ENCODE measurements at places on chromosomes 3 and 15. TPM values are rescaled to one million over a fixed set of nuclear protein-coding genes. Genes with fewer than 3 reads are reported as not detected.

ACKR4 gene
- 2.7 TPM for total RNA-seq

- no peaks in the 10 kb centered on the region for H3K27me3 ChIP-seq
- no peak overlapping the region for H3K4me3 ChIP-seq
- H3K36me3 ChIP-seq, result peaks cover 5% of the 10 kb centered on the region
- H3K4me1 ChIP-seq, result no peaks in the 10 kb centered on the region
- no peak for DNase-seq
Observed at GRCh38 chr15:76791511-76791910, 113.6 kb downstream of the SCAPER start.

TNNC1 gene
- 31.3 TPM for total RNA-seq

OXSR1 gene
- 28.8 TPM for total RNA-seq

GNB4 gene
- total RNA-seq, result 56.2 TPM

DNA sequence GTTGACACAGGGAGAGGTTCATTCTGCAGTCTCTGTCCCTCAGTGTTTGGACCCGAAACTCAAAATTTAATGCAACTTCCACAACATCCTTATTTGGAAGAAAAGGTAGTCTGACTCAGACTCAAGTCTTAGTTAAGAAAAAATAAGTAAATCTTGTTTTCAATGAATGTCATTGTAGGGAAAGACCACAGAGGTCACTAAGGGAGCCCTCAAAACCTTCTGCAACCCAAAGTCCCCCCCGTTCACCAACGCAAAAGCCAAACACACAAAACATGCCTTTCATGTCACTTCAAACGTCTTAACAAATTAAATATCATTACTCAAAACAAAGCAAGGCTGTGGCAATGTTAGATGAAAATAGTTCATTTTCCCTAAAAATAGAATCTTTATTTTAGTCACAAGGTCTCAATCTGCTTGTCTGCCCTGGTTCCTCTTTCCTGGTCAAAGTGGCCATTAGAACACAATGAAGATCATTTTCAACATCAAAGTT, 20.9 kb upstream of the SSUH2 start:
- no peak overlapping the region for H3K27ac ChIP-seq
- no peaks in the 10 kb centered on the region for H3K36me3 ChIP-seq
- no peak overlapping the region for H3K4me3 ChIP-seq

FBXO40 gene
- total RNA-seq, result 0.06 TPM

DNA sequence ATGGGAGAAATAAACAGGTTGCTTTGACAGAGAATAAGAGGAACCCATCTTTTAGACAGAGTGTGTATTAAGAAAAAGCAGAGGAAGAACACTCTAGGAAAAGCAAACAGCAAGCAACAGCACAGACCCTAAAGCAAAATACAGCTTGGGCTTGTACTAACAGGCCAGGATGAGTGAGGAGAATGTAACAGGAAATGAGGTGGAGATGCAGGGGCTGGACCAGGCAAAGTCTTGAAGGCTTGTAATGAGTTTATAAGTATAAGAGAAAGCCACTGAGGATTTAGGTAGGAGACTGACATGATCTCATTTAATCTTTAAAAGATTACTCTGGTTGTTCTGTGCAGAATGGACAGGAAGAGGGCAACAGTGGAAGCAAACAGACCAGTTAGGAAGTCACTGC, 4.9 kb downstream of the UBR1 start:
- H3K27ac ChIP-seq, result no peak overlapping the region
- no peaks in the 10 kb centered on the region for H3K4me1 ChIP-seq
- peaks cover 3% of the 10 kb centered on the region for H3K36me3 ChIP-seq

DNA sequence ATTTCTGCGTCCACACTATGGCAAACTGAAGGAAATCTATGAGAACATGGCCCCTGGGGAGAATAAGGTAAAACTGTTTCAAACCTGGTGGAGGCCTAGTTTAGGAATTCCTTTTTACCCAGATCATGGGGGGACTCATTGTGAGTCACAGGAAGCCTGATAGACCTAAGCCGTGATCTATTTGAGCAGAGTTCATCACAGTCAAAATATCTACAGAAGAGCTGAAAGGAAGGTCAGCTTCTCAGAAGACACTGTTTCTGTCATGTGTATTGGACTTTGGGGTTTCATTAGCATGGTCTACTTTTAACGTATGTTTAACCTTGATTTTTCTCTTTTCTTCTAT, 1.3 kb downstream of the PSMD2 start:
- H3K27ac ChIP-seq, result no peak overlapping the region
- no peak overlapping the region for H3K4me3 ChIP-seq
- DNase-seq, result no peak
- no peaks in the 10 kb centered on the region for H3K4me1 ChIP-seq

RTP1 gene
- total RNA-seq, result not detected

ALG1L2 gene
- total RNA-seq, result 0.80 TPM

CISH gene
- 42.9 TPM for total RNA-seq

- H3K4me1 ChIP-seq, result no peaks in the 10 kb centered on the region
- H3K36me3 ChIP-seq, result no peaks in the 10 kb centered on the region
- no peak for DNase-seq
- H3K27ac ChIP-seq, result no peak overlapping the region
Observed at GRCh38 chr3:117871934-117872333, 1162.4 kb downstream of the TUSC7 start.

DNA sequence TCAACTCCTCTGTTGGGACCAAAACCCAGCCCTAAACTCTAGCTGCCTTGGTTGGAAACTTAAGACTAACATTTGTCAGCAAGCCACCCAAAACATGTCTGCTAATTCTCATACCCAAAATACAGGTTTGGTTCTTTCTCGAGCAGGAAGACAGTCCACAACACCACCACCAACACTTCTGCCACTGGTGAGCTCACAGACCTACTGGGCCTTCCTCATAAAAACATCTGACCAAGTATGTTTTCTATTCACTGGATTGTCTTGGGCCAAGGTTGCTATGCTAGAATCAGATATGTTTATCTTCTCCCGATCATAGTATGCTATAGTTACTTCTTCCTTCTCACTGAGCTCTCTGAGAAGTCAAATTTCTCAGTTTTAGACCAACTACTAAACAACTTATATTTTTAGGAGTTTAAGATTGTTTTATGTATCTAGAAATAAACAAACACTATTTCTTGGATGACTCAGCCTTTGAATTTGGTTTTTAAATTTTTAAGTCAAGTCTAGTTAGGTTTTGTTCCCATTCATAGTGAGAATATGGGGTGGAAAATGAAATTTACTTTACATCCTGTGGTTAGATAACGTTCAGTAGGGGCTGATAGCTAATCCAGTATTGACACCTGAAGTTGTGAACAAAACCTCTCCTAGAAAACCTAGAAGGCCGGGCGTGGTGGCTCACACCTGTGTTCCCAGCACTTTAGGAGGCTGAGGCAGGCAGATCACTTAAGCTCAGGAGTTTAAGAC, 360.5 kb downstream of the RSL24D1 start:
- no peaks in the 10 kb centered on the region for H3K27me3 ChIP-seq
- H3K4me3 ChIP-seq, result no peak overlapping the region
- no peak for DNase-seq
- H3K36me3 ChIP-seq, result no peaks in the 10 kb centered on the region
- H3K4me1 ChIP-seq, result no peaks in the 10 kb centered on the region

- no peak overlapping the region for H3K27ac ChIP-seq
- no peaks in the 10 kb centered on the region for H3K36me3 ChIP-seq
- no peak overlapping the region for H3K4me3 ChIP-seq
- no peaks in the 10 kb centered on the region for H3K27me3 ChIP-seq
- no peak for DNase-seq
- peaks cover 5% of the 10 kb centered on the region for H3K4me1 ChIP-seq
Observed at GRCh38 chr3:9298236-9298635, 48.8 kb upstream of the SRGAP3 start.

KCNAB1 gene
- total RNA-seq, result 0.82 TPM

GRCh38 chr3:160478338-160478737, 28.8 kb upstream of the TRIM59 start:
- H3K36me3 ChIP-seq, result no peaks in the 10 kb centered on the region
- H3K27ac ChIP-seq, result no peak overlapping the region
- no peak for DNase-seq
- no peaks in the 10 kb centered on the region for H3K27me3 ChIP-seq
- no peaks in the 10 kb centered on the region for H3K4me1 ChIP-seq

CKMT1A gene
- 0.46 TPM for total RNA-seq

- no peak overlapping the region for H3K27ac ChIP-seq
- no peak overlapping the region for H3K4me3 ChIP-seq
- no peaks in the 10 kb centered on the region for H3K27me3 ChIP-seq
- H3K36me3 ChIP-seq, result no peaks in the 10 kb centered on the region
Observed at GRCh38 chr3:186247821-186248814, 113.9 kb downstream of the DGKG start.

GRCh38 chr3:142095841-142096240, 53.5 kb downstream of the TFDP2 start:
- no peak for DNase-seq
- H3K36me3 ChIP-seq, result no peaks in the 10 kb centered on the region
- no peak overlapping the region for H3K27ac ChIP-seq
- H3K27me3 ChIP-seq, result no peaks in the 10 kb centered on the region

GRCh38 chr3:81913886-81914663, 152.6 kb upstream of the GBE1 start:
- H3K27me3 ChIP-seq, result no peaks in the 10 kb centered on the region
- H3K36me3 ChIP-seq, result no peaks in the 10 kb centered on the region
- H3K4me1 ChIP-seq, result no peaks in the 10 kb centered on the region
- H3K4me3 ChIP-seq, result no peak overlapping the region
- H3K27ac ChIP-seq, result no peak overlapping the region
- DNase-seq, result no peak

GRCh38 chr3:100761211-100761942, 52.1 kb downstream of the TFG start:
- no peaks in the 10 kb centered on the region for H3K27me3 ChIP-seq
- no peak overlapping the region for H3K27ac ChIP-seq
- peaks cover 8% of the 10 kb centered on the region for H3K4me1 ChIP-seq

DNA sequence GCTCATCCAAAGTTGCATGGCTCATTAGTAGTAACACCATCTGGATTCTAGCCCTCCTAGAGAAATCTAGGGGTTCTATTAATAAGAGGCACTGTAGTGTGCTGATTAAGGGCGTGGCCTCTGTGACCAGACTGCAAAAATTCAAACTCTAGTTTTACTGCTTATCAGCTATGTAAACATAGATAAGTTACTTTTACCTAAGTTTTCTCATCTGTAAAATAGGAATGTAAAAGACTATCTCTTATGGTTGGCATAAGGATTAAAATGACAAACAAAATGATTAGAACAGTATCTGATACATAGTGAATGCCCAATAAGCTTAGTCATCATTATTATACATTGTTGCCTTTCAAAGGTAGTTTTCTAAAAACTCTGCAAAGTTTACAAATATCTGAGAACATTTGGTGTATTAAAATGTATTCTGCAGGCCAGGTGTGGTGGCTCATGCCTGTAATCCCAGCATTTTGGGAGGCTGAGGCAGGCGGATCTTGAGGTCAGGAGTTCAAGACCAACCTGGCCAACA, 4.5 kb downstream of the PTX3 start:
- H3K4me3 ChIP-seq, result no peak overlapping the region
- H3K27ac ChIP-seq, result no peak overlapping the region
- no peaks in the 10 kb centered on the region for H3K27me3 ChIP-seq
- no peak for DNase-seq

GRCh38 chr3:53213276-53213675, 42.5 kb downstream of the TKT start:
- H3K4me1 ChIP-seq, result no peaks in the 10 kb centered on the region
- no peak overlapping the region for H3K4me3 ChIP-seq
- H3K36me3 ChIP-seq, result no peaks in the 10 kb centered on the region

GRCh38 chr3:39096775-39097174, 10.7 kb downstream of the GORASP1 start:
- DNase-seq, result no peak
- H3K4me3 ChIP-seq, result no peak overlapping the region
- H3K27ac ChIP-seq, result no peak overlapping the region
- peaks cover 26% of the 10 kb centered on the region for H3K36me3 ChIP-seq
- H3K4me1 ChIP-seq, result no peaks in the 10 kb centered on the region
- no peaks in the 10 kb centered on the region for H3K27me3 ChIP-seq

DNA sequence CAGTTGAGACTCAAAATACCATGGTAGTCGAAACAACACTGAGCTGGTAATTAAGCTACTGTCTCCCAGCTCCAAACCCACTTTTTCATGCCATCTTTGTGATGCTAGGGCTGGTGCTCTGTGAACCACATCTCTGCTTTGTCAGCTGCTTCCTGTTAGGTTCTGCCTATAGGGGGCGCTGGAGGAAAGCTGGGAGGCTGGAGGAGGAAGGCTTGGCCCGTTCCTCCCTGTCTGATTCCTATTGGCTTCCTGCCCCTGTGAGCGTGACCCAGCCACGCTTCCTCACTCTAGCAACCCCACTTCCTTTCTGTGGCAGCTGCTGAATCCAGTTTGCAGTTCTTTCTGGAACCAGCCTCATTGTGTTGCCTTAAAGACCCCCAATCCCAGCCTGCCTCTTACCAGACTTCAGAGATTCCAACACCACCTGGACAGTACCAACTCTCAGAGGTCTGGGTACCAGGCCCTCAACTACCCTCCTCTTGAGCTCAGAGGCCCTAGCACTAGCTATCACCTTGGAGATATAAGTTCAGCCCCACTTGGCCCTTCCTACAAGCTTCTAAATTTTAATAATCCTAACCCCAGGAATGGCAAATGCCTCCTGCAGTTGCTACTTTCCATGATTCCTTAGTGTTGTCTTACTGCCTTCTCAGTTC, 120.9 kb downstream of the ERC2 start:
- no peaks in the 10 kb centered on the region for H3K27me3 ChIP-seq
- DNase-seq, result peak; percentile 16
- H3K27ac ChIP-seq, result no peak overlapping the region

DNA sequence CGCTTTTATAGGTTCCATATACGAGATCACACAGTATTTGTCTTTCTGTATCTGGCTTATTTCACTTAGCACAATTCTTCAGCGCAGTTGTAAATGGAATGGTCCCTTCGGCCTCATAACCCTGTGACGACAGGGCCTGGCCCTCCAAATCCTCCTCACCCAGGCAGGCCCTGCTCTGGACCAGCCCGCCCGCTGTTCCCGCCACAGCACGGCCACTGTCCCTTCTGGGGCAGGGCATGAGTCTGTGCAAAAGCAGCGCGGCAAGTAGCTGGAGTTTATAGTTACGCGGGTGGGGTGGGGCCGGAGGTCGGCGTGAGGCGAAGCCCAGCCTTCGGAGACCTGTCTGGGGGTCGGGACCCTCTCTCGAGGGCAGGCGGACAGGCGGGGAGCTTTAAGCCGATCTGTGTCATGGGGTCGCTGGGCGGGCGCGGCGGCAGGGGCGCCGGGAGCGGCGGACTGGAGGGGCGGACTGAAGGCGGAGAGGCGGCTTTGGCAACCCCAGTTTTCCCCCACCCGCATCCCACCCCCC, 543 bp downstream of the ARPIN start:
- H3K27me3 ChIP-seq, result no peaks in the 10 kb centered on the region
- H3K4me3 ChIP-seq, result peak overlapping the region; percentile 83
- DNase-seq, result peak; percentile 45
- peaks cover 10% of the 10 kb centered on the region for H3K36me3 ChIP-seq
- peak overlapping the region; percentile 72 for H3K27ac ChIP-seq

MAP1A gene
- total RNA-seq, result 17.8 TPM

- peaks cover 72% of the 10 kb centered on the region for H3K4me1 ChIP-seq
- no peak overlapping the region for H3K27ac ChIP-seq
- no peaks in the 10 kb centered on the region for H3K27me3 ChIP-seq
- no peak overlapping the region for H3K4me3 ChIP-seq
Observed at GRCh38 chr3:158776531-158776930, 25.3 kb upstream of the MFSD1 start.
